Cortex of kidney (tissue), 1 donor: ENCODE measurements at places on chromosomes 2 and 18.

GRCh38 chr2:13584020-13584419, 867.3 kb downstream of the TRIB2 start:
- no peak for DNase-seq

- no peak for DNase-seq
These were observed 1089.4 kb upstream of the SLC39A10 start for GRCh38 chr2:194567661-194568017.

GRCh38 chr2:171810422-171811244, 83.4 kb downstream of the SLC25A12 start:
- no peak for DNase-seq

GRCh38 chr2:98383166-98383565, 36.9 kb downstream of the CNGA3 start:
- no peak for DNase-seq

DNA sequence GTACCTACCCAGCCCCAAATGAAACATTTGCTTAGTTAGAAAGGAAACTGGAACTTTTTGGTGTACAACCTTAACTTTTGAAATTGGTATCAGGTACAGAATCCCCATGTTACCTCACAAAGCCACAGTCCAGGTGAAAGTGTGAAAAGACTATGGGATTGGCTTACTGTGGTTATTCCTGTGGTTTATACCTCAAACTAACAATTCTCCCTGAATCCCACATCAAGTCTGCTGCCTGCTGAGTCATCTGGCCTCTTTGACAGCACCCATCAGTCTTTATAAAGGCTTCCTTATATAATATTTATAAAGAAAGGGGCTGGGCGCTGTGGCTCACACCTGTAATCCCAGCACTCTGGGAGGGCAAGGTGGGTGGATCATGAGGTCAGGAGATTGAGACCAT, 164.6 kb downstream of the TMEM247 start:
- DNase-seq = no peak

- DNase-seq = no peak
These were observed 609.5 kb downstream of the EPHA4 start for GRCh38 chr2:220962556-220962955.

DNA sequence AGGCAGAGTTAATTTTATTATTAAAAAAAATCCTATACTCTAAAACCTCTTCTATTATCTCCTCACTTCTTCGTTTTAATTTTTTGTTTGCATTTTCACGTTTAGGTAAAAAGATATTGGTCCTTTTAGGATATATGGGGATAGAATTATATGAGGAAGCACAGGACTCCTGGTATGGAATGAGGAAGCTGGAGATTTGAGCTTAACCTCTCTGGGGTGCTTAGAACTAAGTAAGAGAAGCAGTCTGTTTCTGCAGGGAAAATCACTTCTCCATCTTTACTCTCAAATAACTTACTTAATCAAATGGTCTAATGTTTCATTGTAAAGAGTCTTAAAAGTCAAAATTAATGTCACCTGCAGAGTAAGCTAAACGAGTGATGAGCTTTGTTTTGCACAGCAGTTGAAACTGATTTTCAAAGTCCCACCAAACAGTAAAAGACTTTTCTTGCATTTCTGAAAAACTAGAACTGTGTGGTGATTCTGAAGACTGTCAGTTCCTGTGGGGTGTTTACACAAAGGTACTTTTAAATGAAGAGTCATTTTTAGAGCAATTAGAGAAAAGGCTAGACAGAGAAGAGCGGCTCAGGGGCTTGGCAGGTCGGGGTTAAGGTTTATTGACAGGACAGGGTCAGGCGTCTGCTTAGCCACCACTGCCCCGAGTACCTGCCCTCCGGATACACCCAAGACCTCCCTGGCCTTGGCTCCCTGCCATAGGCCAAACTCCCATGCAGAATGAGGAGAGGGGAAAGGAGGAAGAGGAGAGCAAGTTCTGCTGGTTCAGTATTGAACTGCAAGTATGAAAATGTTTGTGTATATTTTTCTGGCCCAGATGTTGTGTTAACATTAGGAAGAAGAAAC, 21.6 kb downstream of the METAP1D start:
- no peak for DNase-seq

GRCh38 chr2:38793511-38793910, 15.5 kb downstream of the GEMIN6 start:
- no peak for DNase-seq
